ENCODE measurements at places on chromosomes 1 and 21.

GRCh38 chr1:151352021-151352718 lies 5.1 kb upstream of the RFX5 start:
- DNase-seq, result peak; percentile 50

- peak; percentile 75 for DNase-seq
These were observed 490 bp downstream of the SERINC2 start for GRCh38 chr1:31413405-31414001.

DNA sequence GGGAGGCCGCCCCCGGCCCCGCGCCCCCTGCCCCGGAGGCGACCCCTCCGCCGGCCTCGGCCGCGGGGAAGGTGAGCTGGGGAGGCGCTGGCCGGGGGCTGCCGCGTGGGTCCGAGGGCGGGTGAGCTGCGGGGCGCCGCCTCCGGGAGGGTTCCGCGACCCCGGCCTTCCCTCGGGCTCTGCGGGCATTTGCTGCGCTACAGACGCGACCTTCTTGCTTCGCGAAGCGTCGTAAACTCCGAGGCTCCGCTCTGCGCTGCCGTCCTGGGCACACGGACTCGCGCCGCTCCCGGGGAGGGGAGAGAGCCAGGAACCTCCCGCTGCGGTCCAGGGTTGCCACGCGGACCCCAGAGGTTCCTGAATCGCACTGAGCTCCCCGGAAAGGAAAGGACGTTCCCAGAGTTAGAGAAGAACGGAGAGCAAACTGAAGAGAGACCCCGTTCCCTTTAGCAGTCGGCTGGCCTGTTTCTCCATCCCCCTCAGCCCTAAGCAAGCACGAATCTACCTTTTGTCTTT lies 345 bp downstream of the SLX9 start:
- no peak for DNase-seq

DNA sequence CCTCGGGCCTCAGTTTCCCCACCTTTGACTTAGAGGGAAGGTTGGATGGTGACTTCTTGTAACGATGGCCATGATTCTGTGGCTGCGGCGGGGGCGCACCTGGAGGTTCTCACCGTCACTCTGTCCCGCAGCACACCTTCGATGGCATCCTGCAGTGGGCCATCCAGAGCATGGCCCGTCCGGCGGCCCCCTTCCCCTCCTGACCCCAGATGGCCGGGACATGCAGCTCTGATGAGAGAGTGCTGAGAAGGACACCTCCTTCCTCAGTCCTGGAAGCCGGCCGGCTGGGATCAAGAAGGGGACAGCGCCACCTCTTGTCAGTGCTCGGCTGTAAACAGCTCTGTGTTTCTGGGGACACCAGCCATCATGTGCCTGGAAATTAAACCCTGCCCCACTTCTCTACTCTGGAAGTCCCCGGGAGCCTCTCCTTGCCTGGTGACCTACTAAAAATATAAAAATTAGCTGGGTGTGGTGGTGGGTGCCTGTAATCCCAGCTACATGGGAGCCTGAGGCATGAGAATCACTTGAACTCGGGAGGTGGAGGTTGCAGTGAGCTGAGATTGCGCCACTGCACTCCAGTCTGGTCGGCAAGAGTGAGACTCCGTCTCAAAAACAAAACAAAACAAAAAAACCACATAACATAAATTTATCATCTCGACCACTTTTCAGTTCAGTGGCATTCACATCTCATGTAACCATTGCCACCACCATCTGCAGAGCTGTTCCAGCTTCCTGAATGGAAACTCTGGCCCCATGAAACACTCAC lies 2.1 kb upstream of the PFKL start:
- DNase-seq, result peak; percentile 87

GRCh38 chr1:38138498-38139233 lies 92.1 kb upstream of the POU3F1 start:
- DNase-seq, result peak; percentile 80

DNA sequence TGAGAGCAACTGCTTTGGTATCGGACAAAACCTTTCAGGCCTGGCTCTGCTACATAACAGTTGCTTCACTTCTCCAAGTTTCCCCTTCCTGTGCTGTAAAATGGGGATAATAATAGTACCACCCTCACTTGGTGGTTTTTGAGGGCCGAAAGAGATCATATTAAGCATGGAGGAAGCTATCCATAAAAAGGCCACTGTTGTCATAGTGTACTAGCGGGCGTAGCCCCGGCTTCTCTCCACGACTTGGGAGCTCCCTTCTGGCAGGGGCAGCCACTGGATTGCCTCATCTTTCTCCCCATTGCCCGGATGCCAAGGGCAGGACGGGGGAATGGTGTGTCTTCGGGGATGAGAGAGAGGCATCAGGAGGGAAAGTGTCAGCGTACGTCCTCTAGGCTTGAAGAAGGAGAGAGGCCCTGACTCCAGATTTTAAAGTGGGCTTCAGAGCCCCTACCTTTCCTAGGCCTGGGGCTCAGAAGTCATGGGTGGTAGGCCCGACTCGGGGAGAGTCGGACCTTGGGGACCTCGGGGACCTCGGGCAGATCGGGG lies 548 bp upstream of the MFSD2A start:
- no peak for DNase-seq
